Left ventricle myocardium inferior (tissue), 1 donor: ENCODE measurements at places on chromosomes 6 and 20.

DNA sequence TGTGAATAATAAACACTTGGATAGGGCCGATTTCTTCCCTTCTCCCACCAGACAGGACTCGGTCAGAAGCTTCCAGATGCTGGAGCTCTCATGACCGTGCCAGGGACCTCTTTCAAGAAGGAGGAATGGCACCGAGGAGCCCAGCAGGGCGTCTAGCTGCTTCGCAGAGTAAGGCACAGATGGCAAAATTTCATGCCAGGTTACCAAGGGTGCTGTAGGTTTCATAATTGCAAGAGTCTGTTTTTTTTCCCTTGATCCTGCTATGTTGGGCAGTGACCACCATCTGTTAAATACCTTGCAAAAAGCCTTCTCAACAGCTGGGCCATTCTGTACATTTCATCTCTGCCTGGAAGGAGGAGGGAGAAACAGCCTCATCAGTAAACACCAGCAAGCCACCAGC lies 111.8 kb downstream of the EDN3 start:
- DNase-seq, result no peak

- no peak for DNase-seq
Measured at GRCh38 chr6:125942672-125943527, 13.7 kb upstream of the HINT3 start.

GRCh38 chr20:37898233-37899104 lies 4.5 kb upstream of the VSTM2L start:
- no peak for DNase-seq

- DNase-seq, result no peak
Measured at GRCh38 chr20:63285636-63286615, 7.1 kb upstream of the COL20A1 start.

GRCh38 chr6:143867236-143867635 lies 3.0 kb downstream of the ZC2HC1B start:
- DNase-seq, result no peak

- DNase-seq, result no peak
Measured at GRCh38 chr20:8375898-8376297, 243.8 kb downstream of the PLCB1 start.

DNA sequence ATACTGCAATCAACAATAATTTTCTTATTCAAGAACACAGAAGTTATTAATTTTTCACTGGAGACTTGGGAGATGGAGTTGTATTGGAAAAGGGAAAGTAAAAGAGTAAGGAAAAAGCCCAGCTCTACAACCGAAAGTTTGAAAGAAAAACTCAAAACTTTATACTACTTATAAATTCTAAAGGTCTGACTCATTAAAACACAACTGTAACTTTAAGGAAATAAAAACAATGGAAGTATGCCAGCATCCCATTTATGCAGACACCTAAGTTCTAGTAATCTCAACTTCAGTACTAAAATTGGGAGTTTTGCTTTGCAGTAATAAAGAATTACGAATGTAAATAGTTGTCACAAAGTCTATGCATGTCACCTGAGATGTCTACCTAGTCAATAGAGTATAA lies 80.6 kb downstream of the IRAK1BP1 start:
- no peak for DNase-seq

- DNase-seq, result no peak
Measured at GRCh38 chr6:158474961-158475343, 84.9 kb upstream of the TMEM181 start.
